ENCODE measurements at places on chromosomes 2 and 18.

- DNase-seq, result no peak
Measured at GRCh38 chr2:171505374-171505773, 16.9 kb upstream of the CYBRD1 start.

DNA sequence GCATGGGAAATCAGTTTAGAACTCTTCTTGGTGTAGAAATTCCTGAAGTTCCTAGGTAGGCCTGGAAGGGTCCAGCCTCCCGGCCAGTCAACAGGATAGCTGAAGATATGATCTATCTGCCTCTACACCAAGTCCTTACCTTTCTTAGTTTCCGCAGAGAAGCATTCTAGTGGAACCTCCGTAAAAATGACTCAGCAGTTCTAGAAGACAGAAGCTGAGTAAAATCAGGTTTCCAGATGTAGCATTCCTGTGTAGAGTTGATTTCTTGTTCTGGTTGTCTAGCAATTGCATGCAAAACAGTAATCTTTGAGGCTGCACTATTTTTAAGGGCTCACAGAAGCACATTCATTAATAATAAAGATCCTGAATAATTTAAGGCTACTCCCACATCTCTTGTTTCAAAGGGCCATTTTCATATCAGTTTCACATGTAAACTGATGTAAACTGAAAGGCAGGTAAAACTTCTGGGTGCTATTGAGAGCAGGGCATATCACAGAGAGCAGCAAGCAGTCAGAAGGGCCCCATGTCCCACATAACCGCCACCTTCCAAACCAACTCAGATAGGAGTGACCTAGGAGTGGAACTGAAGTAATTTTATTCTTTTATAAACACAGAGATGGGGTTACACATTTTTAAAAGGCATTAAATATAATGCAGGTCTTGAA is 3.2 kb upstream of the DYTN start:
- no peak for DNase-seq

DNA sequence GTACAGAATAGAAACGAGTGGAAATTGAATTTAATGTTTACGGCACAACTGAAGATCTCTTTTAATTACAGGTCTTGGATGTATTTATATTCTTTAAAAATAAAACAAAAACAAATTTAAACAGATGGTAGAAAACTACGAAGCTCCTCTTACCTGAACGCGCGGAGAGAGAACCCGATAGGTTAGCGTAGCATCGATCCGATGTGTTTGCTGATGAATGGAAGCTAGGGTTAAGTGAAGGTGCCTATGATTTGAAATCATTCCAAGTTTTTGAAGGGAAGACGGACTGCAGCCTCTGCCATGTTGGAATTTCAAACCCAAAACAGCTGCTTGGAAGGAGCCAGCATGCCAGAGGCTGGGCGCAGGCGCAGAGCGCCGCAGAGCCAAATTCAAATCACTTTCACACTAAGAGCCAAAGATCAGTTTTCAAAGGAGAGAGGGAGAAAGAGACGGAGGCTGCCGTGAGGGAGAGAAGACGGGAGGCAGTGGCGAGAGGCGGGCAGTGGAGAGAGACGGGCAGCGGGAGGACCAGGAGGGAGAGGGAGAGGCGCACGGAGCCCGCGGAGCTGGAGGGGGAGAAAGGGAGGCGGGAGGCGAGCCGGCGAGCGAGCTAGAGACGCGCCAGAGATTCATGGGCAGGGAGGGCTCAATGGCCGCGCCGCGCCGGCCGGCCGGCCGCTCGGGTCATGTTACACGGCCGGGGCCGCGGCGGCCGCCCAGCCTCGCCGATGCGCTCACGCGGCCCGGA is at the start of gene FIGN:
Gene FIGN (minus strand): TSS at position 324 of the 748 bp plus-strand sequence. CDS start 1,081 bp downstream, outside the sequence.
- no peak for DNase-seq

GRCh38 chr2:136101042-136101441 is 16.9 kb downstream of the CXCR4 start:
- DNase-seq, result no peak

DNA sequence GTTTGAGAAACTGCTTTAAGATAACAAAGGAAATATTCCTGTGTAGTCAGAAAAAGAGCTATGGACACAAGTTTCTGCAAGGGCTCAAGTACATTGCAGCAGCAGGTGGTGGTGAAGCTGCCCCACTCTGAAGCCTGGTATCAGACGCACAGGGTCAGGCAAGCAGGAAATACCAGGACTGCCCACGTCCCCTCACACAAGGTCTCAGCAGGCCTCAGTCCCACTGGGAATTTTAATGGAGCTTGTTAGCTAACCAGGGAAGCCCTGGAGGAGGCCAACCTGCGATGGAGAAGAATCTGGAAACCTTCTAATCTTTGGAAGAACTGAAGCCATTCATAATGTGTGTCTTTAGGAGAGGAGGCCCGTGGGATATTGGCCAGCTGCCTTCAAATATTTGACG is 168.3 kb downstream of the UXS1 start:
- DNase-seq, result no peak

- no peak for DNase-seq
Measured at GRCh38 chr2:238091436-238092060, 8.6 kb upstream of the ESPNL start.

GRCh38 chr2:191976436-191976835 is 129.5 kb upstream of the CAVIN2 start:
- DNase-seq, result no peak

DNA sequence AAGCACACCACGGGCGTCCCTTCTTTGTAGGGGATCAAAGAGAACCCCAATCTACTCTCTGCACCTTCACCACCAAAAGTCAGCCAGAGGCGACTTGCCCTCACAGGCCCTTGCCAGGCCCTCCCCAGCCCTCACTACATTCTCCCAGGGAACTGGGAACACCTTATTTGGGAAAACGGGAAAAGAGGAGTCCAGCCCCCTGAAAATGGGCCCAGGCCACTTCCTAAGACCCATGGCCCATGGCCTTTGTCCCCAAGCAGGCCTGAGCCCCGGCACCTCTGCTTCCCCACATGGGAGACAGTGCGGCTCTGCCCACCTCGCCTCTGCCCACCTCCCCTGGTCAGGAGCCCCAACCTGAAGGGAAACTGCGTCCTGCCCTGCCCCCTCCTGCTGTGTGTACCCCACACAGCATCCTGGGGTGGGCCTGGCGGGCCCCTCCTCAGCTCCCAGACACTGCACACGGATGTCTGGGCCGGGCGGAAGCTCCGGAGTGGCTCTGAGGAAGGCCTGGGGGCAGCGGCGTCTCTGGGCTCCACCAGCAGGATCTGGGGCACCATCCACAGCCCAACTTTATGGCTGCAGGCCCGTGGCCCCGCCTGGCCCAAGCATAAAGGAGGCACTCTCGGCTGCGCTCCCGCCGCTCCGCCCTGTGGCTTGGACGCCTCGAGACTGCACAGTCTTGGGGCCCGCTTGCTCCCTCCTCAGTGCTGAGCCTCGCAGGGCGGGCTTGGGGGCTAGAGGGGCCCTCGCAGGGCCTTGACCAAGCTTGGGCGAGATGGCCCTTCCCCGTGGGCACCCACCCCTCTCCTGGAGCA is 70.3 kb upstream of the GPC1 start:
- DNase-seq, result no peak

DNA sequence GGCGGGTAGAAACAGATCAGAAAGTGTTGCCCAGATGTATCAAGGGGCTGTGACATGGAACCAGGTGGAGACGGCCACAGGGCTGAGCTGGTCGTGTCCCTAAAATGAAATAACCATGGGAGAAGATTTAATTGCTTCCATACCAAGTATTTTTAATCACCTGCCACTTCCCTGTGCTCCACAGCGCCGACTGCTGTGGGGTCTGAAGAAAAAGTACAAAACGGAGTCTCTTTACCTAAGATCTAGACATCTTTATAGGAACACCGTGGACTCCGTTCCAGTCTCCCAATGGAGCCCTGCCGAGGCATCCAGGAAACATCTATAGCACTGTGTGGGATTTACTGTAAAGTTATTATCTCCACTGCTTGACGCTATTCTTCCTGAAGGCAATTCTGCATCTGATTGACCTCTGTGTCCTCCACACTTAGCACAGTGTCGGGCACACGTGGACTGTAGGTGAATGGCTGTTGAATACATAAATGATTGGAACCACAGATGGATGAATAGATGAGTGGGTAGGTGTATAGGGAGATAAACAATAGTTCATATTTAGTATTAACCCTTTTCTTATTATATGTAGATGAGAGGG is 21.6 kb upstream of the GYPC start:
- DNase-seq, result no peak

DNA sequence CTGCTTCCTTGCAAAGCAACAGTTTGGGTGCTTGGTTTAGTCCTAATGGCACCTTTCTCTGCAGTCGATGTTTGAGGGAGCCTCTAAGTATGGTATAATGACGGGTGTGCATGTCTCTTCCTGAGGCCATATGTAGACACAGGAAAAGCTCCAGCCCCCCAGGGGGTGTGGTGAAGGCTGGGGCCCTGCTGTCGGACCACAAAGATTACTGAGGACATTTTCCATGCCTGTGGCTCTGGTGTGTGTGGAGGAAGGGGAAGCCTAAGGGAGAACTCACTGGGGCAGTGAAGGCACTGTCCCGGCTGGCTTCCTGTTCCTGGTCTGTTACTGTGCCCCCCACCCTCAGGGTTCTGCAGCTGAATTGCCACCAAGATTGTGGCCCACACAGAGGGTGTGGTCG is 187.1 kb downstream of the FHOD3 start:
- DNase-seq, result no peak

DNA sequence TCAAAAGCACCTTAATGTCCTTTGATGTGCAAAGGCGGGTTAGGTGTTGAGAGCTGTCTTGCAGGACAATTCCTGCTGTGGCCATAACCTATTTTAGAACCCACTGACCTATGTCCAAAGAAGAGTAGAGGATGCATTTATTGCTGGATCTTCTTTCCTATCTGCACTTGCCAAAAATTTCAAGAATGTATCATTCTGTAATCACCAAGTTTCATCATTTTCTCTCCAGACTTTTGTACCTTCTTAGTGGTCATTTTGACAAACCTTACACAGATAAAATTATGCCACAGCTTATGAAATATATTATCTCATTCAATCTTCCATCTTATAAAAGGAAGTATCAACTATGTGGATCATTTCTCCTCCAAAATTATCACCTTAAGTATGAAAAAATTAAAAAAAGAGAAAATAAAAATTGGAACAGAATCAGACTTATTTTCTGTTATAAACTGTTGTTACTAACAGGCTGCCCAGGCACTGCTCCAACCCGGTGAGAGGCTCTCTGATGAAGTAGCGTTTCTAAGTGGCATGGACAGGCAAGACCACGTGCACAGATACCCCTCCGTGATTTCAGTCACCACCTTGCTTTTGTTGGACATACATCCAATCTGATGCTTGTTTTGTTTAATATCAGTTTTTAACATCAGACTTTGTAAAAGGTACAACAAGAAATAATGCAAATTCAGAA is 559.9 kb upstream of the ID2 start:
- DNase-seq, result no peak

GRCh38 chr18:9147440-9148202 is 11.0 kb downstream of the ANKRD12 start:
- peak; percentile 13 for DNase-seq

- no peak for DNase-seq
Measured at GRCh38 chr18:56723068-56723467, 71.9 kb downstream of the WDR7 start.

DNA sequence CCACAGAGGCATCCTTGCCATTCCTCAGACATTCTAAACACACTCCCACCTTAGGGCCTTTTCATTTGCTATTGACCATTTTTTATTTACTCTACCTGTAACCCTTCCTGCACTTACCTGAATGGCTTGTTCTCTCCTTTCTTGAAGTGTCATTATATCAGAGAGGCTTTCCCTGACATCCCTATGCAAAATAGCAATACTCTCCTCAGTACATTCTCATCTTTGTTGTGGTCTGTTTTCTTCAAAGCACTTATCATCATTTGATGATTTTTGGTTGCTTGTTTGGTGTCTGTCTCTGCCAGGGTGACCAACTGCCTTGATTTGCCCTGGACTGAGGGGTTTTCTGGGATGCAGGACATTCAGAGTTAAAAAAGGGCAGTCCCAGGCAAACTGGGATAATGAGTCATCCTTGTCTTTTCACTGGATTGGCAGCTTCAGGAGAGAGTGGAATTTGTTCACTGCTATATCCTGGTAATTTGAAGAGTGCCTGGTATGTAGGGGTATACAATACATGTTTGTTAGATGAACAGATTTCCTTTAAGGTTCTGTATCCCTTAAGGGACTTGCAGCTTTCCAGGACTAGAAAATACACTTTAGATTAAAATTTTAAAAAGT is 102.4 kb downstream of the BABAM2 start:
- DNase-seq, result no peak

DNA sequence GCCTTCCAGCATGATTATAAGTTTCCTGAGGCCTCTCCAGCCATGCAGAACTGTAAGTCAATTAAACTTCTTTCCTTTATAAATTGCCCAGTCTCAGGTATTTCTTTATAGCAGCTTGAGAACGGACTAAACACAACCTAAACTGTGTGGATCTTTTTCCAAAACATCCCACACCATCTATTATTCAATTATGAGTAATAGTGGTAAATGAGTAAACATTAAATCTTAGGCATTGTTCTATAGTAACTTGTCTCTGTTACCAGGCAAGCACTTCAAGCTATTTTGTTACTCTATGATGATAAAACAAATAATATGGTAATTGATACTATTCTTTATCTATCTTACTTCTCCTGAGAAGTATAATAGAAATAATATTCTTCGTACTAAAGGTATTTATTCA is 536.9 kb upstream of the CHAC2 start:
- DNase-seq, result no peak

DNA sequence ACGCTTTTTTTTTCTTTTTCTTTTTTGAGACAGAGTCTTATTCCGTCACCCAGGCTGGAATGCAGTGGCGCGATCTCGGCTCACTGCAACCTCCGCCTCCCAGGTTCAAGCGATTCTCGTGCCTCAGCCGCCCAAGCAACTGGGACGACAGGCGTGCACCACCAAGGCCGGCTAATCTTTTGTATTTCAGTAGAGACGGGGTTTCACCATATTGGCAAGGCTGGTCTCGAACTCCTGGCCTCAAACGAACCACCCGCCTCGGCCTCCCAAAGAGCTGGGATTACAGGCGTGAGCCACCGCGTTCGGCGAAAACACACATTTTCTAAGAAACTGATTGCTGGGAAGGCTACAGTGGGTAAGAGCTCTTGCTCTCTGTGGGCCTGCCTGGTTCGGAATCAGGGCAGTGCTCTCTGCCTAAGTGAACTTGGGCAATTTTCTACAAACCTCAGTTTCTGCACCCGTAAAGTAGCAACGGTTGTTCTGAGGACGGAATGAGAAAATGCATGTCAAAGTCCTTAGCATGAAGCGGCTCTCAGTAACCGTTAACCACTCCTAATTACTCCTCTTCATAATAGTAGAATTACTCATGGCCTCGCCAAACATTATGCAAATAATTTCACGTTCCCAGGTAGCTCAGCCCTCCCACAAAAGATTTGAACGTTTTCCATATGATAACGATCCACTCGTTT is 1.0 kb upstream of the PMAIP1 start:
- DNase-seq, result no peak
